ENCODE measurements at places on chromosomes 7 and 10.

DNA sequence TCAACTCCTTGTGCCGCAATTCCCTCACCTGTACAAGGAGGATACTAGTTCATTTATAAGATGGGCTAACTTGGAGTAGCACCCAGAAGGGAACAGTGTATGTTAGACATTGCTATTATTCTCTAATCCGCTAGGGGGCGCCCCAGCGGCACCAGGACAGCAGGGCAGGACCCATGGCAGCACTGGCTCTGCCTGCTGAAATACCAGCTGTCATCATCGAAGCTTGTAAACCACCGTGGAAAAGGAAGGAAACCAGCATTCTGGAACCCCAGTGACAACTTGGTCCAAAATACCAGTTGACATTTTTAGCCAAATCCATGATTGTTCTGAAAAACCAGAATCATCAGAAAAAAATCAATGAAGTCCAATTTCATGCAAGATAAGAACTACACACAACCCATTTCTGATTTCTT lies 134.4 kb downstream of the ITGA8 start:
- no peak for DNase-seq

GRCh38 chr10:33136271-33136670 lies 178.2 kb upstream of the ITGB1 start:
- no peak for DNase-seq

DNA sequence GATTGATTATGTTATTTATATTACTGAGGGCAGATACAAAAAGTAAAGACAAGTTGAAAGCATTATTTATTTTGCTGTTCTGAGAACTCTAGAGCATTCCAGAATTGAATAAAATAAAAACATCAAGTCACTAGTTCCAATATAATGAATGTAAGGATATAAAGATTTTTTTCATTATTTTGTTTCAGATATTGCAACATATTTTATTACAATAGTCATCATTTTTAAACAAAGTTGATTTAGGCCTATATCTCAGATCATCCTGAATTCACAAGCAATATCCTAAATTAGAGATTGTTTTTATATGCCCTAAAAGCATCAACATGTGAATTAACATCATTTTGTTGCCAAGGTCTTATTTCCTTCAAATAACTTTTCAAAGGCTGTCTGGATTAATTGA lies 535.6 kb upstream of the KCND2 start:
- DNase-seq = no peak

GRCh38 chr10:67257018-67257417 lies 331.2 kb downstream of the LRRTM3 start:
- no peak for DNase-seq

DNA sequence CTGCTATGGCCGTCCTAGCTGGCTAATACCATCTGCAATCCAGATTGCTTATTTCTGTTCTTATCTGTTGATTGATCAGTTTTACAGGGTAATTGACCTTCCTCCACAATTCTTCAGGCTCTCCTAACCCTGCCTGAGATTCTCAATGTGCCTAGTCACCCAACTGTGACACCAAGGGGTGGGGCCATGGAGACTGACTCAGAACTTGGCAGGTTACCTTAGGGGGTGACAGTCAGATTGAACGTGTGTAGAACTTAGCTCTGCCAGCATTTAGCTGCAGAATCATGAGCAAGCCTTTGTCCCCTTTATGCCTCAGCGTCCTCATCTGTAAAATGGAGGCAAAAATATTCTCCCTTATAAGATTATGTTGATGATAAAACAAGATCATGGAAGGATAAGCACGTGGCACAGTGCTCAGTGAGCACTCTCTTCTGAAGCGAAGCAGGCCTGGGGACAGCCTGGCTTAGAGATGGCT lies 19.1 kb upstream of the LEP start:
- no peak for DNase-seq

GRCh38 chr10:122089311-122090017 lies 100.5 kb downstream of the TACC2 start:
- no peak for DNase-seq

GRCh38 chr7:155594961-155595366 lies 48.6 kb upstream of the CNPY1 start:
- no peak for DNase-seq

DNA sequence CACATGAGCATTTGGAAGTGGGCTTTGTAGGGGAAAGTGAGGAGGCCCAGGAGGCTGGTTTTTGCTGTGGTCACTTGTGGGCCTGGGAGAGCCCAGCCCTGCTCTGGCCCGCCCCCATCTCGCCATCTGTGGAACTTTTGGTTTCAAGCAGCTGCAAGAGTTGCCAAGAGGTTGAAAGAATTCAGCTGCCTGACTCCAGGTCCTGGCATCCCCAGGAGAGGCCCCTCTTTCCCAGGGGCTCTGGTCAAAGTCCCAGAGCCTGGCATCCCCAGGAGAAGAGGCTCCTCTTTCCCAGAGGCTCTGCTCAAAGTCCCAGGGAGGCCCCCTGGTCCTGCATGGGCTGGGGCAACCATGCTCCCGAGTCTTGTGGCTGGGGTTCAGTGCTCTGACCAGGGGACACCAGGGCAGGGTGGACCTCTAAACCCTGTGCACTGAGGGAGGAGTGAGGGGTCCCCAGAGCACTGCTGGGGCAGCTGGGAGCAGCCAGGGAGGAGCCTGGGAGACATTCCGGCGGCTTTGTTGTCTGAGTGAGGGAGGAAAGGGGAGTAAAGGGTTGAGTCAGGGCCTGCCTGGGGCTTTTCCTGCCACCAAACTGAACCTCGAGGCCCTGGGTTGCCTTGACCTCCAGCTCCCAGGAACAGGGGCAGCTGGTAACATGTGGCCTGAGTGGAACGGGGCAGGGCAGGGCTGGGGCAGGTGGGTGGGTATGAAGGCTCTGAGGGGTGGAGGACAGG lies 27.7 kb upstream of the CSGALNACT2 start:
- DNase-seq = no peak

DNA sequence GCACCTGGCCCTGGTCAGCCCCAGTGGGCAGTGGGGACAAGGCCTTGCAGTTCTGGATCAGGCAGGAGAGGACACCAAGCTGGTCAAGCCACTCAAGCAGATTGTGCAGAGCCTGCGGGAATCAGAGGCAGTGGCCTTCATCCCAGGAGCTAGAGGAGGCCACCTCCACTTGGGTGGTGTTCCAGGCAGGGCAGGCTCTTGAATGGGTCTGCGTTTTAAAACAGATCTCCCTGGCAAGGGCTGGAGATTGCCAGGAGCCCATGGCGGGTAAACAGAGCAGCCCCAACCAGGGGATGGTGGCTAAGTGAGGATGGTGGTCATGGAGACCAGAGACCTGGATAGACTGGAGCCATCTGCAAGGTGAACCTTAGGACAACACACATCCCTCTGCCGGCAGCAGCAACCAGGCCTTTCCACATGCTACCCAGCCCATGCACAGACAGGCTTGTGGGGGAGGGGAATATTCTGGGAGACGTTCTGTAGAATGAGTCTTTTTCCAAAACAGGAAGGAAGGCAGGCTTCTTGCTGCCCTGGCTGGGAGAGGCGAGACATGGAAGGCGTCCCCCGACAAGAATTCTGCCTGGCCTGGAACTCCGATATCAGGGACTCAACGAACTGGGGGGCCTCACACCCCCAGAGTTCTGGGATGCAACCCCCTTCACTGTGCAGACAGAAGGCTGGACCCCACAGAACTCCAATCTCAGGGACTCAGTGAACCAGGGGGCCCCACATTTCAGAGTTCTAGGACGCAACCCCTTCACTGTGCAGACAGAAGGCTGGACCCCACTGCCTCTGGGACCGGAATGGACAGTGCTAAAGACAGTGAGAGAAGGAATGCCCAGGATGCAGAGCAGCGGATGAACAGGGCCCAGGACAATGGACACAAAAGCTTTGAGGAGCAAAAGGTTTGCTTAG lies 264.8 kb downstream of the PTPRN2 start:
- DNase-seq = no peak

GRCh38 chr10:76188216-76188615 lies 756.8 kb downstream of the LRMDA start:
- no peak for DNase-seq

DNA sequence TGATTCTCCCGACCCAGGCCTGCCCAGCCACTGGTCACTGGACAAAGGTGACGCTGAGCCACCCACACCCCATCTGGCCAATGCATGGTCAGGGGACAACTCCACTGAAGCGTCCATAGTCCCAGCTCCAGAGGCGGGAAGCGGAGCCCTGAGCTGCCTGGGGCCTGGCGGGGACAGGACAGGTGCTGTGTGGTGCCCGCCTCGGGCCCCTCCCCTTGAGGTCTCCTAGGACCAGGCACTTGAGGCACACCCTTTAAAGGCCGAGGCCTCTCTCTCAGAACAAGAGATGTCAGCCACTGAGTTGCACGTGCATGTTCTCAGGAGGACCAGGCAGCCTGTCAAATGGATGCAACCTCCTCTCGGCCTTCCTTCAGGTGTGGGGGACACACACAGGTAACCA lies 52.5 kb upstream of the PPP2R2D start:
- DNase-seq = no peak

DNA sequence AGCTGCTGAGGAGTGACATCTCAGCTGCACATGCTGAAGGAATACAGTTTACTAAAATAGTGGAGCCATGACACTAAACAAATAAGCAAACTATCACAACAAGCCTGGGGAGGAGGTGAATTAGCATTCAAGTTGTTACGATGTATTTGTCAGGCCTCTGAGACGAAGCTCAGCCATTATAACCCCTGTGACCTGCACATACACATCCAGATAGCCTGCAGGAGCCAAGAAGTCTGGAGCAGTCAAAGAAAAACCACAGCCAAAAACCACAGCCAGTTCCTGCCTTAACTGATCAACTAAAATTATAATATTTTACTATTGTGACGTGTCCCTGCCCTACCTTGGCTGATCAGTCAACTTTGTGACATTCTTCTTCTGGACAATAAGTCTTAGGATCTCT lies 68.6 kb downstream of the NSUN6 start:
- no peak for DNase-seq

GRCh38 chr10:28554952-28555351 lies 22.0 kb downstream of the WAC start:
- no peak for DNase-seq

- no peak for DNase-seq
Measured at GRCh38 chr10:61844116-61844822, 57.2 kb upstream of the ARID5B start.

- no peak for DNase-seq
Measured at GRCh38 chr7:10473569-10473968, 500.1 kb upstream of the PHF14 start.

GRCh38 chr10:97690133-97690532 lies 3.1 kb upstream of the AVPI1 start:
- no peak for DNase-seq

- DNase-seq = no peak
Measured at GRCh38 chr7:1104516-1105179, 16.7 kb downstream of the GPER1 start.

DNA sequence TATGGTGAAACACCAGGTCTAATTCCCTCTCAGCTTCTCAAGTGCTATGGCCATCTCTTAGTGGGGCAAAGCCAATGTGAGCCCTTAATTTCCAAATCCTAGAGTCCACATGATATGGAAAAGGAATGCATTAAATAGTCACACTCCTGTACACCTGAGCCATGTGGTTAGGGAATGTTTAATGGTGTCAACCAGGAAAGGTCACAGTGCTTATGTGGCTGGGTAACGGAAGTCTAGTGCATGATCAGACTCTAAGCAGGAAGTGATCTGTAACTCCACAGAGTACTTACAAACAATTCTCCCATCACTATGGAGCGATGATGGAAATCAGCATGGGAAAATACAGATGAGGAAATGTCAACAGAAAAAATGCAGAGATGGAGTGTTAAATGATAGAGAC lies 148.8 kb downstream of the MAGI2 start:
- DNase-seq = no peak

DNA sequence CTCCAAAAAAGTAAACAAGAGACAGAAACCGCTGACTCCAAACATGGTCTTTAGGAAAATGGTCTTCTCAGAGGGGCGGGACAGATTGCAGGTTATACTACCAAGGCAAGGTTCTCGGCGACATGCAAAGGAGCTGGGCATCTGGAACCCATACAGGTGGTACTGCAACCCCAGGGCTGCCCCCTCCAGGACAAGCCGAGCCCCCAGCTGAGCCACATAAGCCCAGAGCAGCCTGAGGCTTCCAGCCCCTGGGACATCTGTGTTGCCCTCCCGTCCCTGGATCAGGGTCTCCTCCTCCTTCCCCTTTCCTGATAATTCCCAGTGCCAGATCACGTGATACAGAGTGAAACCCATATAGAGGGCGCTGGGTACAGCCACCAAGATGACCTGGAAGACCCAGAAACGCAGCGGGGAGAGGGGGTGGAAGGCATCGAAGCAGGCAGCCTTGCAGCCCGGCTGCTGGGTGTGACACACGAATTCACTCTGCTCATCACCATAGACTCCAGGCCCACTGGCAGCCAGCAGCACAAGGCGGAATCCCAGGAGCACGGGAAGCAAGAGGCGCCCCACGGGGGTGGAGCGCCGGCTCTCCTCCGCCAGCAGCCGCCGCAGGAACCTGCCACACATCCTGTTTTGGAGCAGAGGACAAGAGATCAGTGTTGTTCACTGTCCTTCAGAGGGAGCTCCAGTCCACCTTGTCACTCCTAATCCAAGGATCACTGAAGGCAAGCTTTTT lies at the start of gene GJC3:
TSS of gene GJC3 (minus strand) at position 627 of the 736 bp plus-strand sequence. CDS start at position 627, 0 bp downstream.
- DNase-seq = no peak

DNA sequence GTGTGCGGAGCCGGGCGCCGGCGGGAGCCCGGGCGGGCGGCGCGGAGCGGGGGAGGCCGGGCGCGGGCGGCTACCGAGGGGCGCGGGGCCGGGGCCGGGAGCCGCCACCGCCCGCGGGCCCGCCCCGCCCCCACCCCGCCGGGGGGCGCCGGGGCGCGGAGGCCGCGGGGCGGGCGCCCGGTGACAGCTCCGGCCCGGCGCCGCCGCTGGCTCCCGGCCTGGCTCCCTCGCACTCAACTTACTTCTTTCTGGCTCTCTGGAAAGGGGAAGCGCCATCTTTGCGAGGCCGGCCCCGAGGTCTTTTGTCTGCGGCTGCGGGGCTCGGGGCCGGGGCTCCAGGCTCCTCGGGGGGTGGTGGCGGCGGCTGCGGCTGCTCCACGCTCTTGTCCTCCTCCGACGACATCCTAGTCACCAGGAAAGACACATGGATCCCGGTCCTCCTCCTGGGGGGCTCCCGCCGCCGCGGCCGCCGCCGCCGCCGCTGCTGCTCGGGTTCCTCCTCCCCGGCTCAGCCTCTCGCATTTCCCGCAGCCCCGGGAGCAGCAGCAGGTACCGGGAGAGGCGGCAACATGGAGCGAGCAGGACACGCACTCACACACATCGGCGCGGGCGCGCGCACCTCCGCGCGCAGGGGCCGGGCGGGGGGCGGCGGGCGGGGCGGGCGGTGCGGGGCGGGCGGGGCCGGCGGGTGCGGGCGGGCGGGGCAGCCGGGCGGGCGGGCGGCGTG lies at the start of gene KMT2C:
TSS of gene KMT2C (minus strand) at position 620 of the 727 bp plus-strand sequence. CDS start at position 403, 217 bp downstream.
- DNase-seq = no peak

Data from stimulated activated CD4-positive, alpha-beta T cell treated with anti-CD3 and anti-CD28 coated beads, Interleukin-1b, Interleukin-23, amount 100 ng/mL, for 1 hour (primary cell).